ENCODE measurements at places on chromosomes 7 and 10. TPM values are rescaled to one million over a fixed set of nuclear protein-coding genes. Genes with fewer than 3 reads are reported as not detected.

The SLC18A3 gene
- total RNA-seq, result not detected

The PRF1 gene
- total RNA-seq, result not detected

The CCDC201 gene
- total RNA-seq, result not detected

The ACSM6 gene
- not detected for total RNA-seq

The FAM204A gene
- total RNA-seq, result 43.0 TPM

The PTF1A gene
- total RNA-seq, result not detected

The GPR15LG gene
- total RNA-seq, result not detected

The TMEM176A gene
- total RNA-seq, result not detected

The HOXA11 gene
- total RNA-seq, result 4.8 TPM

The CTAGE4 gene
- total RNA-seq, result not detected

The PIP gene
- total RNA-seq, result not detected

The OGDHL gene
- total RNA-seq, result 0.59 TPM

The NKX1-2 gene
- total RNA-seq, result not detected

The CPA4 gene
- 1.6 TPM for total RNA-seq

The MBL2 gene
- not detected for total RNA-seq

The VAX1 gene
- not detected for total RNA-seq

The NCF1 gene
- not detected for total RNA-seq

The FEZF1 gene
- not detected for total RNA-seq

The SEPHS1 gene
- total RNA-seq, result 29.1 TPM

The MYO3A gene
- total RNA-seq, result not detected

The FRMD4A gene
- 33.2 TPM for total RNA-seq

The NPFFR1 gene
- not detected for total RNA-seq

The GIMAP2 gene
- total RNA-seq, result 1.4 TPM

The CNNM2 gene
- 4.8 TPM for total RNA-seq

The MMD2 gene
- total RNA-seq, result not detected

The PIK3CG gene
- not detected for total RNA-seq

The ANKRD2 gene
- 2.9 TPM for total RNA-seq

The KCP gene
- total RNA-seq, result 0.20 TPM

The AMPH gene
- total RNA-seq, result 4.3 TPM

The ZCCHC24 gene
- total RNA-seq, result 33.2 TPM

Data from subcutaneous preadipocyte (primary cell).